ENCODE measurements at places on chromosomes 16 and 17.

DNA sequence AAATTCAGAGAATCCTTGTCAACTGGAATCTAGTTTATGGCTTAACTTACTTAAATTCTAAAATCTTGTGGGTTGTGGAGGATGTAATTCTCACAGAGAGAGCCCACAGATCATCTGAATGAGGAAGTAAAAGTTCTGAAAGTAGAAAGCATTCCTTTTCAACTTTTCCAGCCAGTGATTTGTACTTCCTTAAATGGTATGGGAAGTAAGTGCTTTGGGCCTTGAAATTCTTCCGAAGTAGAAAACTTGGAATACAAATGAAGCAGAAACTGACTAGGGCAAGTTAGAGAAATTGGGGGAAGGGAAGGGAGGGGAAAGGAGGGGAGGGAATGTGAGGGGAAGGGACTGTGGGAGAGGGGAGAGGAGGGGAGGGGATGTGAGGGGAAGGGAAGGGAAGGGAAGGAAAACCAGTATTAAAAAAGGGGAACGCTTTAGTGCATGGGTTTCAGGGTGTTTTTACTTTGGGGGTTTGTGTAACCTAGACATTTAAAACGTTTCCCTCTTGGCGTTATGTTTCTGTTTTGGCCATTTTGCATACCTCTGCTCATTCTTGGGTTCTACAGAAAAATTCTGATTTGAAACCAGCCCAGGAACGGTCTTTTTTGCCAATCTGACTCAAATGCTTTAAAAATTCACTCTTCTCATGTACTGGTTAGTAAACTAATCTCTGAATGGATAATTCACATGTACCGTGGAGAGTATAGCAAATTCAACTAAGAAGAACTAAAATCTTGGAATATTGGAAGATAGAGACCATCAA lies 15.5 kb upstream of the SNTB2 start:
- DNase-seq: no peak

DNA sequence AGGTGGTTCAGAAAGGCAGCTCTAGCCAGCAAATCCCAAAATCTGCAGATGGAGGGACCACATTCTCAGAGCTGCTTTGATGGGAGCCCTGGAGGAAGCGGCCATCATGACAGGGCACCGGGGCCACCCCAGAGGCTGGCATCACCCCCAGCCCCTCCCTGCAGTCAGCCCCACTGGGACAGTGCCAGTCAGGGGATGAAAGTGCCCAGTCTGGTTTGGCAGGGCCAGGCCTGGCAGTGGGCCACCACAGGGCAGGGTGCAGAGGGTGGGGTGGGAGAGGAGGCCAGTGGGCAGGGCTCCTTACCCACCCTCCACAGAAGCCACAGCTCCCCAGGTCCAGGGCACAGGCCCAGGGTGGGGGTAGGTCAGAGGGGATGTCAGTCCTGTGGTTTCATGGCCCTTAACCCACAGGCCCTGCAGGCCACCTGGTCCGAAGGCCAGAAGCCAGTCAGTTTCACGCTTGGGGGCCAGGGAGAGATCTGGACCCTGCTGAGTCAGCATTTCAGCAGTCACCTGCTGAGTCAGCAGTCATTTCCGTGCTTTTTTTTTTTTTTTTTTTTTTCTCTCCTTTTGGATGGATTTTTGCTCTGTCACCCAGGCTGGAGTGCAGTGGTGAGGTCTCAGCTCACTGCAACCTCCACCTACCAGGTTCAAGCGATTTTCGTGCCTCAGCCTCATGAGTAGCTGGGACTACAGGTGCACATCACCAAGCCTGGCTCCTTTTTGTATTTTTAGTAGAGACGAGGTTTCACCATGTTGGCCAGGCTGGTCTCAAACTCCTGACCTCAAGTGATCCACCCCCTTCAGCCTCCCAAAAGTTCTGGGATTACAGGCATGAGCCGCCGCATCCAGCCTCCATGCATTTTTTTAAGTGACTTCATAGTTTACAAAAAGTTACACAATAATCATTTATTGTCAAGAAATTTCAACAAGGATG lies 10.4 kb downstream of the SLC25A10 start:
- no peak for DNase-seq

DNA sequence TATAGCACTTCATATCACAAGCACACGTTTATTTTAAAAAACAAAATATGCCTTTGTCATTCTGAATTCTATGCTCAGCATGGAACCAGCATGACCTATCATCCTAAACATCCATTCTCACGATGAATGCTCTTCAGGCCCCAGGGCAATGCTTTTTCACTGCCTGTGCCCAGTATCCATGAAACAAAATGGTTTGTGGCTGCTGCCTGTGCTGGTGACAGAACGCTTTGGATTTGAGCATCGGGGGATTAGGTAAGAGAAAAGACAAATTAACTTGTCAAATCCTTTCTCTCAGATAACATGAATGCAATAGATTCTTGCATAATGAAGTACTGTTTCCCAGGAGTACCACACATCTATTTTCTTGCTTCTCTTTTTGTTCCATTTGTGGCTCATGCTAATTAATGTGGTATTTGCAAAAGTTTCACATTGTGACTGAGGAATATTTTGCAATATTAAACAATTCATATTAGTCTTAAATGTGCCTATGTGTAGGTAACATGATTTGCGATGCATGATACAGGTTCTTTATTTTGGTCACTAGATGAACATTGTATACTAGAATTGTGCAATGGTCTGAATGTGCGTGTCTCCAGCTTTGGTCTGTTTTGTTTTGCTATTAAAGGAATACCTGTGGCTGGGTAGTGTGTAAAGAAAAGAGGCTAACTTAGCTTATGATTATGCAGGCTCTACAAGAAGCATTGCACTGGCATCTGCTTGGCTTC lies 25.8 kb upstream of the SRSF1 start:
- DNase-seq: no peak

DNA sequence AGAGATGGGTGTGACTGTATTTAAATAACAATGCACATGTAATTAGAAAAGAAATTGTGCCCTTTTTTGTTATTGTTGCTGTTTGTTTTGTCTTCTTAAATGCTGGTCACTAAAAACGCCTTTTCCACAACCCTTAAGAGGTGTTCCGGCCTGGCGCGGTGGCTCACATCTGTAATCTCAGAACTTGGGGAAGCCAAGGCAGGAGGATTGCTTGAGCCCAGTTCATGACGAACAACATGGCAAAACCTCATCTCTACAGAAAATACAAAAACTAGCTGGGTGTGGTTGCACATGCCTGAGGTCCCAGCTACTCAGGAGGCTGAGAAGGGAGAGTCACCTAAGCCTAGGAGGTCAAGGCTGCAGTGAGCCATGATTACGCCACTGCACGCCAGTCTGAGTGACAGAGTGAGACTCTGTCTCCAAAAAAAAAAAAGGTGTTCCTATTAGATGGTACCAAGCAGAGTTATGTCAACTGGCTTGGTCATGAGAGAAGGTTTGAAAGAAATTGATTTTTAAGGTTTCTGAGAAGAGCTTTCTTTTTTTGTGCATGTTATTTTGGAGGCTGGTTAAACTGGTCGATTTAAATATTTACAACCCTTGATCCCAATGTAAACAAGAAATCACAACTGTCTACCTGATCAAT lies 23.5 kb upstream of the RFFL start:
- no peak for DNase-seq

DNA sequence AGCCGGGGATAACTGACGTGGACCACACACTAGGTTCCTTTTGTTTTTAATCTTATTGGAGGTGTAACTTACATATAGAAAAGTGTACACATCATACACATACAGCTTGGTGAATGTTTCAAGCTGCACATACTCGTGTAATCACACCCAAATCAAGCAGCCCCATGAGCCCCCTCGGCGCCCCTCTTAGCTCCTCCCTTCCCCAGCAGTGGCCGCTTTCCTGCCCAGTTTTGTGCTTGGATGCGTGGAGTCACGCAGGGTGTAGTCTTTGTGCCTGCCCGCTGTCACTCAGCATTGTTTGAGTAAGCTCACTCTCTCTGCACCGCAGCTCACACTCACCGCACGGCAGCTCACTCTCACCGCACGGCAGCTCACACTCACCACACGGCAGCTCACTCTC lies 151.7 kb upstream of the CHMP6 start:
- DNase-seq: no peak

- no peak for DNase-seq
These were observed 63.8 kb downstream of the RAP1GAP2 start for GRCh38 chr17:2860045-2860444.

Measured in activated naive CD8-positive, alpha-beta T cell treated with anti-CD3 and anti-CD28 coated beads for 36 hours (primary cell).